Epithelial cell of esophagus (primary cell): ENCODE measurements at places on chromosomes 4 and X.
A peak's percentile ranks its signal among the peaks of the same experiment; 100 is the strongest.

- no peak for DNase-seq
Measured at GRCh38 chr4:8384397-8385060, 56.0 kb downstream of the ACOX3 start.

DNA sequence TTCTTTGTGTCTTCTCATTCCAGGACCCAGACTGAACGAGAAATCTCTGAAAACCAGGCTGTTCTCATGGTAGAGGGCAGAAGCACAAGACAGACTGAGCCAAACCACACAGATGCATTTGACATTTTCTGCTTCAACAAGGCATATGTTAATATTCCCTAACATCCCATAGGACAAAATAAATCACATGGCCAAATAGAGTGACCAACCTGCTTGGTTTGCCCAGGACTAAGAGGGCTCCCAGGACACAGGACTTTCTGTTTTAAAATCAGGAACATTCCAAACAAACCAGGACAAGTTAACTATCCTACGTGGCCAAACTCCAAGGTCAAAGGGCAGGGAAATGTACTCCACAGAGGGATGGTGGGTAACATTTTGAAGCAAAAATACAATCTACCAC, 11.7 kb downstream of the CTPS2 start:
- DNase-seq: no peak

GRCh38 chr4:184143770-184144564, 73.7 kb downstream of the ENPP6 start:
- no peak for DNase-seq

DNA sequence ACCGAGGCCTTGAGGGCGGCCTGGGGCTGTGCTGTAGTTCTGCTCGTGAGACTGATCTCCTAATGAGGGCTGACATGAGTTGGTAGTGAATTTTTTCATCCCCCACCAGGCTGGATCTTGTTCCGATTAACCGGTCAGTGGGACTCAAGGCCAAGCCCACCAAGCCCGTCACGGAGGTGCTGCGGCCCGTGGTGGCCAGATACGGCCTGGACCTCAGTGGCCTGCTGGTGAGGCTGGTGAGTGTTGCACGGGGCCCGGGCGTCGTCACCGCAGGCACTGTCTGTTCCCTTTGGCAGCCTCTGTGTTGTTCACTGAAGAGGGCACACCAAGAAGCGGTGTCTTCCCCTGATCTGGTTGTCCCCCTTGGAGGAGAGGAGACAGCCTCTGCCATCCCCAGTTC, 18.4 kb upstream of the HGFAC start:
- DNase-seq: no peak

GRCh38 chr4:158998624-158999023, 104.3 kb upstream of the RAPGEF2 start:
- peak; percentile 59 for DNase-seq

GRCh38 chr4:79982601-79983322, 90.3 kb downstream of the ANTXR2 start:
- no peak for DNase-seq

- DNase-seq: no peak
Measured at GRCh38 chr4:96744676-96745075, 904.8 kb downstream of the PDHA2 start.

- no peak for DNase-seq
Measured at GRCh38 chr4:189765301-189765700, 175.4 kb upstream of the FRG1 start.

GRCh38 chr4:5993876-5994811, 24.1 kb downstream of the C4orf50 start:
- no peak for DNase-seq

DNA sequence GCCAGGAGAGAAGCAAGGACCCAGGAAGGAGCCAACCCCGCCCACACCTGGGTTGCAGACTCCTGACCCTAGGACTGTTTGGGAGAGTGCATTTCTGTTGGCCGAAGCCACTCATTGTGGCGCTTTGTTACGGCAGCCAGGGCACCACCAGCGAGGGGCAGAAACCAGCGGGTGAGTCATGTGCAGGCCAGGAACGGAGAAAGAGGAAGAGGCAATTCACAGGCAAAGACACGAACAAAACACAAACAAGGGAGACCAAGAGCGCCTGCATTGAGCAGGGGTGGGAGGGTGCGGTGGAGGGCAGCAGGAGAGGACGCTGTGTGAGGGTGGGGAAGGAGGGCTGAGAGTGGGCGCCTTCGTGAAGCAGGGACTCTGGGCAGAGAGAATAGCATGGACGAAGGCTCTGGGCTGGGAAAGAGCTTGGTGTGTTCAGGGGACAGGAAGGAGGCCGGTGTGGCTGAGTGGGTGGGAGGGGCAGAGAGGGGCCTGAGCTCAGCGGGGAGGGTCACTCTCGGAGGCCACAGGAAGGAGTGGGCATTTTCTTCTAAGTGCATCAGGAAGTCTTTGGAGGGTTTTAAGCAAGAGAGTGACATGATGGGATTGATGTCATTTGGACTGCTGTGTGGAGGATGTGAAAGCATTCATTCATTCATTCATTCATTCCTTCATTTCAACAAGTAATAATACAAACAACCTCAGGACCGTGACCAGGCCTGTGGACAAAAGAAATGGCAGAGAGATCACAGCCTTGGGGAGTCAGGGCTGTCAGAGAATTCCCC, 12.2 kb upstream of the WFS1 start:
- DNase-seq: peak; percentile 17

DNA sequence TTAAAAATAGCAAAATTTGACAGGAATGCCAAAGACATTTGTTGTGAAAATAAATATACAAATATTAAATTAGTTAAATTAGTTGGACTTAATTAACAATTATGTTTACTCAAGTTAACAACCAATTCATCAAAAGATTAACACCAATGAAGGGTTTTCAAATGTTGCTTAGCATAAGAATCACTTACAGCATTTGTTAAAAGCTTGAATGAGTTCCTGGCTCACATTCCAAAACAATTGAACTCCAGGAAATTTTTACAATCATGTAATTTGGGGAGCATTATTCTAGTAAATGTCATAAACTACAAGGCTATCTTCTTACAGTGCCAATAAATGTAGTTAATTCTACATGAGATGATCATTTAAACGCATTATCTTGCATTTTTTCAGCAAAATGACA, 249.7 kb upstream of the MAGEB2 start:
- no peak for DNase-seq

- DNase-seq: peak; percentile 52
Measured at GRCh38 chr4:105145156-105145902, 1.3 kb upstream of the TET2 start.

GRCh38 chr4:81165861-81166430, 49.1 kb downstream of the PRKG2 start:
- peak; percentile 58 for DNase-seq

DNA sequence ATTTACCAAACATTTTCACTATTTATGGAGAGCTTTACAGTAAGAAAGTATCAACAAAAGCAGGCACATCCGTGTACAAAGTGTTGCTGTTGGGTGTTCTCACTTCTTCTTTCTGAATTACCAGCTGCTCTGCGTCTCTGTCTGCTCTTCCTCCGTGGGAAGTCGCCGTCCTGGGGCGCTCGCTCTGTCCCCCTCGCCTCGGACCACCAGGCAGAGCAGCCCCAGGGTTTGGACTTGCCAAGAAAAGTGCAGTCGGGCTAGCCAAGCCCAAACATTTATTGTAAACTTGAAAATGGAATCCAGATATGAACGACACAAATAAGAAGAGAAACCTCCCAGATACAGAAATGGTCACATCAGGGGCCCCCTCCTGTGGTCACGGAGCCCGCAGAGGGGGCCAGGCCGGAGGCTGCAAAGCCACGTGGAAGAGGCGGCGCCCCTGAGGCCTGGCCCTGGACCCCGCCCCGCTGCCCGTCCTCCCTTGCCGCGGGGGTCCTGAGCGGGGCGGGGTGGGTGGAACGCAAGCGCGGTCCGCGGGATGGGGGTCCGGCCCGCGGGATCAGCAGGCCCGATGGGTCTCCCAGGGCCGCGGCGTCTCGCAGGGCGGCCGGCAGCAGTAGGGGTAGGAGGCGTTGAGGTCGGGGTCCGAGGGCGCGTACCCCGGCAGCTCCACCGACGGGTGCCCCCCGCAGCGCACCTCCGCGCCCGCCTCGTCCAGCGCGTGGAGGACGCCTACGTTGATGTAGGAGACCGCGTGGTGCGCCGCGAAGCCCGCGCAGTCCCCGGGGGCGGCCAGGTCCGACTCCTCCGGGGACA, 1.5 kb downstream of the TMEM271 start:
- DNase-seq: no peak

GRCh38 chr4:111494471-111494870, 650.8 kb upstream of the FAM241A start:
- DNase-seq: no peak

DNA sequence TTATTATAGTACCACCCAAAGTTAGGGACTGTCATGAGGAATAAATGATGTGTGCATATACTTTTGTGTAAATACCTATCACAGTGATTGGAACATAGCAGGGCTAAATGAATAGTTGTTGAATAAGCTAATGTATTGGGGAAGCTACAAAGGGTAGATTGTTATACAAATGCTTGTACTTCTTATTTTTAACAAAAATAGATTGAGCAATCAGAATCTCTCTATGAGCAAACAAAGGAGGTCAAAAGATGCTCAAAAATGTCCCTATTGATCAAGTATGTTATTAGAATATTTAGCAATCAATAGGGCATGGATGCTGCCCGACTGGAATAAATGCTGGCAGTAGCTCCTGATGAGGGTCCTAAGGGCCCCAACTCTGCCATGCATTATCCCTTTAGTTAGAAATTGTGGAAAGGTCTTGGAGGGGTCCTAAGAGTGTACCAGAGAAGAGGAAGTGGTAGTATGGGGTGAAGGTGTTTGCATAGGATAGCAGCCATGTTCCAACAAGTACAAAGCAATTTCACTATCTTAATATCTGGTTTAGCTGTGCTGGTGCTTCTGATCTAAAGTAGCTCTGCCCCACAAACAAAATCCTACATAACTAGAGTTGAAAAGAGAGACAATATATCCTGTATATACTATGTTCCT, 33.1 kb upstream of the TAPT1 start:
- no peak for DNase-seq

DNA sequence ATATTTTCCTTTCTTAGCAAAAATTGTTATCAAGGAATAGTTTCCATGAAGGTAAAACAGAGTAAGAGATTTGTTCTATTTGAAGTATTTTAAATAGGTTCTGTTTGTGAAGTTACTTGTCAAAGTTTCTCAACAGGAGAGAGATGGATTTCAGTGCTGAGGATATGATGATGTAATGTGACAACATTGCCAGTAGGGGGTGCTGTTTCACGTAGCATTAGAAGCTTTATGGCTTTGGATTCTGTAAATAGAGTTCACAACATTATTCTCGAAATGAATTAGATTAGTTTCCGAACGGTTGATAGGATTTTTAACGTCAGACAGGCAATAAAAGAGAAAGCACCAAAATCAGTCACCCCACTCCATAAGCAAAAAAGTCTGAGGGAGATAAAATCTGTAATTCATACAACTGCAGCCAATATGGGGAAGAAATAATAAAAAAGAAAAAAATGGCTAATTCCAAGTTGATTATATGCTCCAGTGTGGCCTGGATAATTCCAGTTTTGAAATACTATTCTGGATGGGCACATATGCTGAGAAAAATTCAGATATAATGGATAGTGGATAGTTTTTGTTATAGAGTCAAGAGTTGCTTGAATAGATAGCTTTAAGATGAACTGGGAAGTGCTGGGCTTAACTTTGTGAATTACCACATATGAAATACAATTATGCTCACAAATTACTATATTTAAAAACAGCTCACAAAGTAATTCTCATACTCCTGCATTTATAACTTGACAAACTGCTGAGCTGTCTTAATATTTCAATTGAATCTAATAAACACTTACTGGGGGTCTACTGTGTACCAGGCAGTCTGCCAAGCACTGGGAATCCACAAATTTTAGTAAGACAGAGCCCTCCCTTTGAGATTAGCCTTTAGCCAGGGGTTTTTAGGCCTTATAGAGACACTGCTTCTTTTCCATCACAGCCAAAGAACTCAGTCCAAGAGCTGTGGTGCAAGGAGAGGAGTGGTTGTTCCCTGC, 109.1 kb downstream of the GPAT3 start:
- DNase-seq: peak; percentile 72

DNA sequence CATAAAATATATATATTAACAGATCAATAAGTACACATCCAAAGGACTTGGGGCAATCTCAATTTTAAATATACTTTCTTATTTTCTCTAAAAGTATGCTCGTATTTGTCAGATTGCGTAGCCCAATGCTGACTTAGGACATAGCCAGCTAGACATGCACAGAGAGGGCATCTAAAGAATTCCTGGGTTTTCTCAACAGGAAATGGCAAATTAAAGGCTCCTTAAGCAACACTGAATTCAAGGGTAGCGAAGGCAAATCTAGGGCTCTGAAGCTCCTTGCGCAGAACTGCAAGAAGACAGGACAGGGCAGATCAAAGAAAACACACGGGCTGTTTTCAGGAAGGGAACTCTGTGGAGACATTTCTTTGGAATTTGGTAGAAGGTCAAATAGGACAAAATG, 94.6 kb upstream of the FTHL17 start:
- no peak for DNase-seq

DNA sequence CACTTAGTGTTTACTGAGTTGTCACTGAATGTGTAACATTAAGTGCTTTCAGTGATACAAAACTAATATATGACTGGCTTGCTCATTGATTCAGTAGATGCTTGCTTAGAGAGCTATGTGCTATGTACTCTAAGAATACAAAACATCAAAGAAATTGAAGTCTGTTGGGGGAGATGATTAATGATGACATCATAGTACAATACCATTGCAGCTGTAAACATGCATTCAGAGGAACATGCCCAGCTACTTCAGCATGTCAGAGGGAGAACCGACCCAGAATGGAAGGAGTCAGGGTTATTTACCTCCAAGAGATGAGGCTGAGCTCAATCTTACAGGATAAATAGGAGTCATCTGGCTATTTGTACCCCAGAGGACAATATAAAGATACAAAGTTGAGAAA, 290.8 kb downstream of the TENM3 start:
- peak; percentile 88 for DNase-seq

DNA sequence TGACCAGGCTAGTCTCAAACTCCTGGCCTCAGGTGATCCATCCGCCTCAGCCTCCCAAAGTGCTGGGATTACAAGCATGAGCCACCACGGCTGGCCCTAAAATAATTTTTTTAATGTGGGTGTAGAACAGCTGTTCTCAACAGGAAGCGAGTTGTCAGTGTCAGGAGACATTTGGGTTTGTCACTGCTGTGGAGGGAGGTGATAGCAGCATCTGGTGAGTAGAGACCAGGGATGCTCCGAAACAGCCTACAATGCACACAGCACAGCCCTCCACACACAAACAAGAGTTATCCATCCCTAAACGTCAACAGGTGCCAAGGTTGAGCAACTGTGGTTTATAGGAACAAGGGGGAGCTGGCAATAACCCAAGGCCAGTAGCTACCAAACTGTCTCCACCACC, 243.4 kb upstream of the STS start:
- no peak for DNase-seq
